Left lobe of liver (tissue), 2 donors: ENCODE measurements at places on chromosomes 7 and 10.

GRCh38 chr10:133618851-133619250 is 7.7 kb downstream of the FRG2B start:
- no peak for DNase-seq

DNA sequence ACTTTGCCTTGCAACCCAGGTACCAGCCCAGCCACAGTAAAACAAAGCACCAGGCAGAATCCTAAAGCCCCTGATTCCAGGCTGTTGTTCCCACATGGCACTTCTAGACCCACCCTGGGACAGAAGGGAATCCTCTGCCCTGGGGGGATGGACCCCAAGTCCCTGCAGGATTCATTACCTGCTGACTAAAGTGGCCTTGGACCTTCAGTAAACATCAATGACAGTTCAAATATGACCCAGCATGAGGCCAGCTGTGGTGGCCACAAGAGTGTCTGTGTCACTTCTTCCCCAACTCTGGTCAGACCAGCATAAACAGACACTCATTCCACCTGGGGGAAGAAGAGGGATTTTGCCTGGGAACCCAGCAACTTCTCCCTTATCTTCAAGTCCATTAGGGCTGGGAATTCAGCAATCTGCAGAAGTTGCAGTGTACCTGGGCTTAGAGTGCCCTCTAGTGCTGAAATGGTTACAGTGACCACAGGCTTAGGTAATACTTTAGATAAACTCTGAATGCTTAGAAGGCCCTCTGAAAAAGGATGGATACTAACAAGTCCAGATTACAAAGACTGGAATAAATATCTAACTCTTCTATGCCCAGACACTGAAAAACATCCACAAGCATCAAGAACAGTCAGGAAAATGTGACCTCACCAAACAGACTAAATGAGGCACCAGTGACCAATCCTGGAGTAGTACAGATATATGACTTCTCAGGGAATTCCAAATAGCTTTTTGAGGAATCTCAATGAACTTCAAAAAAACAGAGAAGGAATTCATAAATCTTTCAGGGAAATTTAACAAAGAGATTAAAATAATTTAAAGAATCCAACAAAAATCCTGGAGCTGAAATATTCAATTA is 108.5 kb upstream of the TMEM168 start:
- DNase-seq: no peak

GRCh38 chr7:30984359-30985107 is 20.8 kb downstream of the GHRHR start:
- DNase-seq: no peak

GRCh38 chr7:116986611-116987565 is 33.6 kb downstream of the ST7 start:
- no peak for DNase-seq

- no peak for DNase-seq
These were observed 150.6 kb downstream of the DIP2C start for GRCh38 chr10:538895-539294.

GRCh38 chr7:64653721-64654401 is 12.1 kb upstream of the ZNF107 start:
- DNase-seq: peak; percentile 18

- peak; percentile 29 for DNase-seq
These were observed 111.5 kb upstream of the ANLN start for GRCh38 chr7:36278069-36278619.

GRCh38 chr10:35898716-35899440 is 256.8 kb upstream of the FZD8 start:
- DNase-seq: no peak

DNA sequence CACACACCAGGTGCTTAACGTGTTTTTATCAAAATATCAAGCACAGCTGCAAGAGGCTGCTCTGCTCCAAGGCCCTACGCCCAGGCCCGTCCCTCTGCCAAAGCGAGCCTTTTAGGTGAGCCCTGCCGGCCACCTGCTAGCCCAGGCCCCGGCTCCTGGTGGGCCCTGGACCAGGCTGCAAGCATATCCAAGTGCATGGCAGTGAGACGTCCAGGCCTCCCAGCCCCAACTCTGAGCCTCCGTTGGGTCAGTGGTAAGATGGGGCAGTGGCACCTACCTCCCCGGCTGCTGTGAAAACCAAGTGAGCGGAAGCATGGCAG is 136.2 kb downstream of the LHPP start:
- DNase-seq: no peak

GRCh38 chr7:55360486-55360885 is 4.7 kb upstream of the LANCL2 start:
- DNase-seq: no peak

DNA sequence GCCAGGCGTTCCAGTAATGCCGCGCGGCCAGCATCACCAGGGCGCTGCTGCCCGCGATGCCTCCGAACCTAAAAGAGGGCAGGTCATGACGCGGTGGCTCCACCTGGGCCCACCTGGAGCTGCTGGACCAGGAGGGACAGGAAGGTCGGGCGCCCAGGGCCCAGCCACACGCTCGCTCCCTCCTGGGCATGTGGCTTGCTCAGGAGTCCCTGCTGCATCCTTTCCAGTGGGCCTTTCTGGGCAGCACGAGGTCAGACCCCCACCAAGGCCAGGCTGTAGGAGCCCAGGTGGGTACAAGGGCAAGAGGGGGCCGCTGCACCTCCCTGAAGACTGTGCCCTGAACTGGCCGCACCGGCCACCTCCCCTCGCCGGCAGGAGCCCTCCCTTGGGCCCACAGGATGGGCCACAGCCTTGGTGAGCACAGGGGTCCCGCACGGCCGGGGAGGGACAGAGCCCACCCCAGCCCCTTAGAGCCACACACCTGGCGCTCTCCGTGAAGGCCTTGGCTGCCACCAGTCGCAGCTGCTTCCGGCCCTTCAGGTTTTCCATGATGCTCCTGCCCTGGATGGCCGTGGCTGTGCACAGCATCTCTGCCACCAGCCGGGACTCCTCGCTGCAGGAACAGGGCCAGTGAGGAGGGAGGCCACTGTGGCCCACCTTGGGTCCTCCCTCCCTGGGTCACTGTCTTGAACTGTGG is 43.2 kb downstream of the CFAP46 start:
- no peak for DNase-seq

- DNase-seq: no peak
These were observed 187.6 kb upstream of the STK17A start for GRCh38 chr7:43395351-43395750.

DNA sequence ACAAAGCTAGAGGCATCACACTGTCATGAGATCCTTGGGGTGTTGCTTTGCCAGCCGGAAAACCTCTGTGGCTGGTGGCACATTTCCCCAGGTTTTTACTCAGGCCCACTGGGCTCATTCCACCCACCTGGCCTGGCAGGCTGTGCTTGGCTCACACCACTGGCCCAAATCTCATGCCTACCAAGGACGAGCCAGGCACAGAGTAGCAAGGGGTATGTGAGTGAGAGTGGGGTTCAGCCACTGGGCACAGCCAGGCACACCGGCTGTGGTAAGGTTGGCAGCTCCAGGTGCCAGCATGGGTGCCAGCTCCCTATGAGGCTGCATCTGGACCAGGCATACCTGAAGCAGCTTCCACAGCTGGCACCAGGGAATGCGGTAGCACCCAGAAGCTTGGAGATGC is 21.4 kb downstream of the STEAP1 start:
- DNase-seq: no peak

GRCh38 chr7:106568680-106569499 is 92.1 kb downstream of the CCDC71L start:
- peak; percentile 64 for DNase-seq
